Stimulated activated CD8-positive, alpha-beta memory T cell treated with anti-CD3 and anti-CD28 coated beads, Interleukin-15, amount 100 ng/mL, for 24 hours (primary cell): ENCODE measurements at places on chromosomes 6 and 20.

- DNase-seq = no peak
Measured at GRCh38 chr6:109304284-109305015, 77.8 kb downstream of the CD164 start.

DNA sequence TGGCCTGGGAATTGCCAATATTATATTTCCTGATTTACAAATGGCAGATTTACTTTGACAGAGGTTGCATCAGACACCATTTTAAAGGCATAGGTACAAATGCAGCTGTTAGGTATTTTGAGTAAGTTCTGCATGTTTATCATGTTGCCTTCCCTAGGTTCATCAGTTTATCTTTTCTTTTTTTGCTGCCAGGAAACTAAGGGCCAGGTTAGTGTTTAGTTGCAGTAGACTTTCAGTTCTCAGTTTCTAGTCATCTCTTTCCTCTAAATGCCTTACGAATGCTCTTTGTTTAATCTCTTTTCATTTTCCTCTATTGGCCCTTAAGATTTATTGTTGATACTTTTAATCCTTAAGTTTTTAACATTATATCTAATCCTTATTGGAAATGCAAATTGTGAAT, 129.9 kb downstream of the SMAP1 start:
- no peak for DNase-seq

GRCh38 chr6:134626086-134626485, 308.2 kb upstream of the SGK1 start:
- no peak for DNase-seq

GRCh38 chr6:132392792-132393191, 8.5 kb downstream of the MOXD1 start:
- DNase-seq = no peak

GRCh38 chr6:12010635-12011275, 1.4 kb upstream of the HIVEP1 start:
- peak; percentile 20 for DNase-seq

- DNase-seq = no peak
Measured at GRCh38 chr20:47358672-47359529, 2.4 kb upstream of the ZMYND8 start.

GRCh38 chr6:44649365-44650025, 262.0 kb downstream of the CDC5L start:
- DNase-seq = no peak

GRCh38 chr6:148595550-148595949, 151.3 kb upstream of the UST start:
- no peak for DNase-seq

- DNase-seq = no peak
Measured at GRCh38 chr20:51480507-51481270, 61.8 kb downstream of the NFATC2 start.
